ENCODE measurements at places on chromosomes 3 and 15. TPM values are rescaled to one million over a fixed set of nuclear protein-coding genes. Genes with fewer than 3 reads are reported as not detected.

The KBTBD12 gene
- 1.9 TPM for total RNA-seq

The ALDH1A3 gene
- 367 TPM for total RNA-seq

DNA sequence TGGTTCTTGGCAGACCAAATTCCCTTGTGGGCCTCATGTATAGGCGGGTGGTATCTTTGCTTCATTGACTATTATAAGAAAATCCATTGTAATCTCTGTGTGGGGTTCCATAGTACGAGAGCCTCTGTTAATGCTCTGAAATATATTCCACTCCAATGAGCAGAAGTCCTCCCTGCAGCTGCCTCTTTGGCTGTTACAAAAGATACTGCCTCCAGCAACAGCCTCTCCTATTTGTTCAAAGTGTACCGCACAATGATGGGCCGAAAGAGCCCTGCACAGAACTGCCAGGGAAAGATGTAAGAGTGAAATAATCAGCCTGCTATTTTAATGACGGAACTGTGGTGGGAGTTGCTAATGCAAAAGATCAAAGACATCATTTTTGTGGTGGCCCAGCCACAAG, 48.9 kb downstream of the GRK7 start:
- no peak for DNase-seq

DNA sequence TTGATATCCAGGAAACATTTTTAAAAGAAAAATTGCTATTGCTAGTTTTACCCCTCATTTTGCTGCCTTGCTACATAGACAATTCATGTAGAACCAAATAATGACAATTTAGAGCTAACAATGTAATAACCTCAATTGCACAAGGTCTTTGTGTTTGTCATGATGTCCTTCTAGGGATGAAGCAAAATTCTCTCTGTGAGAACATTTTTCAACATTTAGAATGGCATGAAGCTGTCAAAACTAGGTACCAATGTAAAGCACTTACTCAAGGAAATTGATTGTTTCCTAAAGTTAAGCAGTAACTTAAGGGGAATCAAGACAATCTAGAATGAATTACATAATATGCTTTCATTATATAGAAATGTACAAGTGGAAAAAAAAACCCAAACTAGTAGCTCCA, 7.9 kb upstream of the FGF7 start:
- DNase-seq = no peak

GRCh38 chr3:69088063-69088462, 3.3 kb downstream of the ARL6IP5 start:
- no peak for DNase-seq

DNA sequence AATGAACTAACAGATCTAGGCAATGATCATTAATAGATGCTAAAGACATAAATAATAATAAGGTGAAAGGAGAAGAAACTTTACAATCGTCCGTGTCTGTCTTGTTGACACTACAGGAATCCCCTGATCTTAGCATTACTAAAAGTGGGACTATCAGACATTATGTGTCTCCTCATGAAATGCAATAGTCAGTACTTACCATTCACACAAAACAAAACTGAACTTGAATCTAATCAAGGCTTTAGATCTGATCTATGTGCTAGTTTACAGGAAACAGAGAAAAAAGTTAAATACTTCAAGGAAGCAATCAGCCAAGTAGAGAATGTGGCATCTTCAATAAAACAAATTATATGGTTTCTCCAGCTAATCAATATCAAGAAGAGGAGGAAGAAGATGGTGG, 73.7 kb downstream of the PIK3CB start:
- no peak for DNase-seq

- DNase-seq = no peak
These were observed 15.3 kb downstream of the ZBTB38 start for GRCh38 chr3:141383555-141384129.

GRCh38 chr3:17638356-17638755, 104.1 kb downstream of the TBC1D5 start:
- no peak for DNase-seq

GRCh38 chr3:69011096-69011730, 2.3 kb downstream of the EOGT start:
- DNase-seq = no peak

- DNase-seq = no peak
These were observed 8.7 kb upstream of the CPA3 start for GRCh38 chr3:148856384-148856783.

GRCh38 chr3:17579289-17580031, 163.0 kb downstream of the TBC1D5 start:
- no peak for DNase-seq

- DNase-seq = no peak
These were observed 40.9 kb downstream of the UACA start for GRCh38 chr15:70722266-70723121.

DNA sequence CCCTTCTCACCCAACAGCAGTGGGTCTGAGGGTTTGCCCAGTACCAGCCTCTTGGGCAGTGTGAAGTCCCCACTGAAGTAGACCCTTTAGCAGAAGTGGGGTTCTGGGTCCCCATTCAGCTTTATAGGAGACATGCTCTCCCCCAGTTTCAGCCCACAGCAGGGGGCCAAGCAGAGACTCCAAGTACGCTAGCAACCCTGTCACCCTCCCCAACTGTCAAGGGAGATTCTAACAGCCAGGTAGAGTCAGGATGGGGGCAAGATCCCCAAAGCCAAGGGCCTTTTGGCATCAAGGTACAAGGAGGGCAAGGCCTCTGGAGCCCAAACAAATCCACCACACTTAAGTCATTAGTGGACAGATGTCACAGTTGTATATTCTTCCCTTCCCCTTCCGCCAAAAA, 1.8 kb downstream of the RBPMS2 start:
- DNase-seq = no peak

Measured in omental fat pad (tissue), 4 donors.